Activated naive CD4-positive, alpha-beta T cell treated with anti-CD3 and anti-CD28 coated beads, Interleukin-2, amount 10 ng/mL, durations not matched to agents 5 hours and 36 hours (primary cell): ENCODE measurements at places on chromosomes 2 and 18. TPM values are rescaled to one million over a fixed set of nuclear protein-coding genes. Genes with fewer than 3 reads are reported as not detected.

The EGR4 gene
- total RNA-seq: 0.10 TPM

The PTPRN gene
- not detected for total RNA-seq

The UCN gene
- total RNA-seq: 3.6 TPM

The HNMT gene
- total RNA-seq: not detected

The LBX2 gene
- total RNA-seq: 0.35 TPM

The HOXD12 gene
- not detected for total RNA-seq

The MTCL1 gene
- 3.0 TPM for total RNA-seq

The MYOM1 gene
- total RNA-seq: 2.0 TPM

The B4GALT6 gene
- 1.3 TPM for total RNA-seq
